ENCODE measurements at places on chromosomes 5 and 9.

DNA sequence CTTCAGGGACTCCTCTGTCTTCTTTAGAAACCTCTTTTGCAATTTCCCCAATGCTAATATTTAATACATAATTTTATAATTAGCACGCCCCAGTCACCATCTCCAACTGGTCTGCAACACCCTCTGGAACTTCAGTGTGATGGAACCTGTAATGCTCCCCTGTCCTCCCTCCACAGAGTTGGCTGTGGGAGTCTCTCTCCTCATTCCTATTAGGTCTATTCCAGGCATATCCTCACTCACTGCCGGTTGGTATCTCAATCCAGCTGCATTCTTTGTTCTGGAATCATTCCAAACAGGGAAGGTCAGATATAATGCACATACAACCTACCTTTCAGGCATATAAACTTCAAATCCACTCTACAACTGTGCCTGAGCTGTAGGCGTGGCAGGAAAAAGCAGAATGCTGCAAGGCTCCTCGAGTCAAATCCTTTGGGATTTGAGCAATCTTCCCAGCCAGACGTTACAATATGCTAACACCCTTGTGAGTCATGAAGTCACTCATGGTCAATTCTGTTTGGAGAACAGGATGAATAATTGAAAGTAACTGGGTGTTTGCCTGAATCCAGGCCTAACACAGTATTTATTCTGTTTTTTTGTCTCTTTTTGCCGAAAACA, 293.8 kb downstream of the CWC27 start:
- DNase-seq: no peak

GRCh38 chr5:169615561-169615960, 21.5 kb upstream of the DOCK2 start:
- DNase-seq: no peak

DNA sequence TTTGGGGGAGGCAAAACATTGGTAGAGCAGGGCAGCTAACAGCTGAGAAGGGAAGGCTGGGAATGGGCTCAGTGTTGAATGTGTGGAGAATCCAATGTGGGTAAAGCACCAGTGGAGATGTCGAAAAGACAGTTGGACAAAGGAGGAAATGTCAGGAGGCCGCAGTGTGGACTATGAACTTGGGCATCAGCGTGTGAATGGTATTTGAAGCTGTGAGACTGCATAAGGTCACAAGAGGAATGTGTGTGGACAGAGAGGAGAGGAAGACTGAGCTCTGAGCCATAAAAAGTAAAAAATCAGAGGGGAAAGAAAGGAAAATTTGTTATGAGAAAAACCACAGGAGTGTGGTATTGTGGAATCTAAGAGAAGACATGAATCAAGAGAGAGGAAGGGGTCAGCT, 99.4 kb upstream of the ADAMTS16 start:
- DNase-seq: no peak

DNA sequence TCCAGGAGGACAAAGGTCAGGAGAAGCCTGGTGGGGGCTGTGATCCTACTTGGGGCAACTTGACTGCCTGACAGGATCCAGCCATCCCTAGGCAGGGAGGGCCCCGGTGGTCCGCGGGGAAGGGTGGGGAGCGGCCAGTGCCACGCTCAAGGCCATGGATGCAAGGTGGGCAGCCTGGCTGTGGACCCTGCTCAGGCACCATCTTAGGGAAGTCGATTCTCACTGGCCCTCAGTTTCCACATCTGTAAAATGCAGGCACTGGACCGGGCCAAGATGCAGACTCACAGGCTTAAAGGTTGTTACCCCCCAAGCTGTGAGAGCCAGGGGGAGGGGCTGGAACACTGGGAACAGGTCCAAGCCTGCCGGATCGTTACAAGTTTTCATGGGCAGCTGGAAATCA, 8.7 kb upstream of the DOLPP1 start:
- DNase-seq: no peak
